ENCODE measurements at places on chromosomes 16 and 17. TPM values are rescaled to one million over a fixed set of nuclear protein-coding genes. Genes with fewer than 3 reads are reported as not detected.
A peak's percentile ranks its signal among the peaks of the same experiment; 100 is the strongest.

Gene IRX6
- 0.67 TPM for total RNA-seq

Gene BAHCC1
- 19.1 TPM for total RNA-seq

Gene PYDC1
- total RNA-seq: not detected

Gene GNG13
- not detected for total RNA-seq

DNA sequence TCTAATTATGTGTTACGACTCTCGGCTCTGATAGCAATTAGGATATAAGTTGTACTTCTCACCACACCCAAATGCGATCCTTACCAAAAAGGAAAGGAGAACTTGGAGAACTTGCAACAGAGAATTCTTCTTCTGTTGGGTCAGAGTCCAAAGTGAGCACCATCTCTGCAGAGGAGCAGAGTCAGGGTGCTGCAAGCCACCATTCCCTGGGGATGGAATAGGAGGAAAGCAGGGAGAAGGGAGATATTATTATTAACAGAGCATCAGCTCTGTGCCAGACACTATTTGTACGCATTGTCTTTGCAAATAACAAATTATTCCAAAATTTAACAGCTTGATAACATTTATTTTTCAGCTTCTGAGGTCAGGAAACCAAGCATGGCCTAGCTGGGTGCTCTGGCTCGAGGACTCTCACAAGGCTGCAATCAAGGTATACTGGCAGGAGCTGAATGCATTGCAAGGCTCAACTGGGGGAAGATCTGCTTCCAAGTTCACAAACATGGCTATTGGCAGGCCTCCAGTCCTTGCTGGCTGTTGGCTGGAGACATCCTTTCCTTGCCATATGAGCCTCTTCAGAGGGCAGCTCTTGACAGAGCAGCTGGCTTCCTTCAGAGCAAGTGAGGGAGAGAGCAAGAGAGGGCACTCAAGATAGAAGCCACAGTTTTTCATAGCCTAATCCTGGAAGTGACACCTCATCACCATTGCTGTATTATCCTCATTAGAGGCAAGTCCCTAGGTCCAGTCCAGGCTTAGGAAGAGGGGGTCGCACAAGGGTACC lies 296.2 kb upstream of the CDH5 start:
- DNase-seq: no peak

GRCh38 chr17:78923660-78924453 lies 1.3 kb downstream of the TIMP2 start:
- DNase-seq: peak; percentile 90

DNA sequence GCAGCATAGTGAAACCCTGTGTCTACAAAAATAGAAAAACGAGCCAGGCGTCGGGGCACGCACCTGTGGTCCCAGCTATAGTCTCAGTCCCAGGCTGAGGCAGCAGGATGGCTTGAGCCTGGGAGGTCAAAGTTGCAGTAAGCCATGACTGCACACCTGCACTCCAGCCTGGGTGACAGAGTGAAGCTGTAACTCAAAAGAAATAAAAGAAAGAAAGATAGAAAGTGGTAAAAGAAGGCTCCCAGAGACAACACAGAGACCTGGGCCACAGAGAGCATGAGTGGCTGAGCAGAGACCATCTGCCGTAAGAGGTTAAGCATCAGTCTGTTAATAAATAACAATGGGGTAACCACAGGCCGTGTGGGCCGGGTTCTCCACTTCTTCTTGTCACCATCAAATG lies 15.3 kb upstream of the HEXD start:
- DNase-seq: no peak

DNA sequence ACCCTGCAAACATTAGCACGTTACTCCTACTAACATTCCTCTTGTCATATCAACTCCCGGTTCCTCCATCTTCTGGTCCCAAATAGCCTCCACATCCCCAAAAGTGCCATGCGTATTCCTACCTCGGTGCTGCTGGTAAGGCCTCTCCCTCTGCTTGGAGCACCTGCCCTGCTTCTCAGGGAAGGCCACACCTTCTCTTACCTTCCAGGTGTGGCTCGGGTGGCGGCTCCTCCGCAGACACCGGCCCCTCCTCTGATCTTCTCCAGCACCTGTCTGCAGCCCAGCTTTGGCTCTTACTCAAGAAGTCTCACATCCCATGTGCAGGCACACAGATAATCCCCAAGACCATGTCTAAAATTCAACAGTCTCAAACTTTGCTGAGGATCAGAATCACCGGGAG lies 92.3 kb downstream of the GAS7 start:
- peak; percentile 19 for DNase-seq

DNA sequence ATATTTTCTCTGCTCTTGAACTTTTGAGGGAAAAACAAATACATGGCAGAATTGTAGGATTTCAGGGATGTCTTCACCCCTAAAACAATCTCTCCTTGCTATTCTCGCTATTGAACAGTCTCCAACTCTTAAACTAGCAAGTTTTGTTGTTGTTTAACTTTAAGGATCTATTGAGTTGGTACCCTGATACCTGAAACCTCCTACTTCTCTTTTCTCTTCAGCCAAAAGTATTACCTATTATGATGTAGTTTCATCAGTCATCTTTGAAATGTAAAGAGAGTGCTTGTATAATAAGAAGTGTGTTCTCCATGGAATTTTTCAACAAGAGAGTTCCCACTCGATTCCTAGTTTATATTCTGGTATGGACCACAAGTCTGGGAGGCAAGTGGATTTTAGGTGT lies 211.6 kb upstream of the TBX2 start:
- no peak for DNase-seq

GRCh38 chr16:85872734-85873133 lies 26.2 kb upstream of the IRF8 start:
- no peak for DNase-seq

DNA sequence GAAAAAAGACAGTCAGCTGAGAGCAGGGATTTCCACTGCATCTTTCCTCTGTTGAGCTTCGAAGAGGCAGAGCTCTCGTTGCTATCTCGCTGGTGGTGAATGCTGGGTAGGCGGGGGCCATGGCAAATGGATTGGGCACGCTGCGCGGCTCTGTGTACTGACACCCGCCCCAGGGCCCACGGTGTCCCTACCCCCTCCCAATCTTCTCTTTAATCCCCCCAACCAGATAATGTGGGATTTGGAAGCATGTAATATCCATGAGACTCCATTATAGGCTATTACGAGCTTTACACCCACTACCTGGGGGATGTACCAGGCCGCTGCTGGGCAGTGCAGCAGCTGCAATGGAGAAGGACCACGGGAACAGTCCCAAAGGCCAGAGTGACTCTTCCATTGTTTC lies 8.3 kb downstream of the PIPOX start:
- peak; percentile 69 for DNase-seq

GRCh38 chr16:87458424-87458915 lies 34.4 kb downstream of the ZCCHC14 start:
- no peak for DNase-seq

Data from posterior vena cava (tissue), 2 donors.